Activated CD8-positive, alpha-beta memory T cell treated with anti-CD3 and anti-CD28 coated beads for 24 hours (primary cell): ENCODE measurements at places on chromosomes 7 and 10.

DNA sequence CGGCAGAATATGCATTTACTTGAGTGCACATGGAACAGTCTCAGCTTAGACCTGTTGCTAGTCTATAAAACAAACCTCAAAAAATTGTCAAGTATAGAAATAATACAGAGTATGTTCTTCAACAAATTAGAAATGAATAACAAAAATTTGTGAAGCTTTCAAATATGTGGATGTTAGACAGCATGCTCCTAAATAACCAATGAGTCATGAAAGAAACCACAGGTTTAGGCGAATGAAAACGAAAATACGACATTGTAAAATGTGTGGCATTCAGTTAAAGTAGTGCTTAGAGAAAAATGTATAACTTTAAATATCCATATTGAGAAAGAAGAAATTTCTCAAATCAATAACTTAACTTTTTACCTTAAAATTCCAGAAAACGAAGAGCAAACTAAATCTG is 760.0 kb upstream of the SORCS1 start:
- no peak for DNase-seq

GRCh38 chr7:136874393-136875032 is 6.1 kb downstream of the CHRM2 start:
- DNase-seq = no peak

- DNase-seq = no peak
These were observed 255.5 kb upstream of the CXCL12 start for GRCh38 chr10:44640429-44640828.

GRCh38 chr7:129862682-129863081 is 90.1 kb downstream of the UBE2H start:
- DNase-seq = no peak

DNA sequence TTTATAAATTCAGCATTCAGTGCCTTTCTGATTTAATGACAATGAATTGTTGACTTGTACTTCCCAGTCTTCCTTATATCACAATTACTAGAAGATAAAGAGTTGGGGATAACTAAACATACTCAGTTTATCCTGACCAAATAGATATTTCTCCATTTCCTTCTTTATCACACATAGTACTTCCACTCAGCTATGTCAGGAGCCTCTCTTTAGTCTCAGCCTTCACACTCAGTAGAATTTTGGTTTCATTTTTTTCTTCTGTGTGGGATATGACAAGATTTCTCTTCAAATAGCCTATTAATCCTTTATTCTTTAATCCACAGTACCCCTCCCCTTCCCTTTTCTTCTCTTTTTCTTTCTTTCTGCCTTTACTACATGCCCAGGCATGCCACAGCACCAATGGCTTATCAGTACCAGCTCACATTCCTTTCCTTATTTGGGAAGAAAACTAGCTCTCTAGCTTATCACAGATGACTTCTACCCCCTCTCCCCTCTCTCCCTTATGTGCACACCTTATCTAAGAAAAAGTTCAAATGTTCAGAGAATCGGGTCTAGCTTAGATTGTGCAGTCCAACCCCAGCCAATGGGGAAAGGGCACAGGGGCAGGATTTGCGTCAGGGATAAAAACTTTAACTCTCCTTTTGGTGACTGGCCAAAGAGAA is 109.0 kb downstream of the PHF14 start:
- DNase-seq = no peak

DNA sequence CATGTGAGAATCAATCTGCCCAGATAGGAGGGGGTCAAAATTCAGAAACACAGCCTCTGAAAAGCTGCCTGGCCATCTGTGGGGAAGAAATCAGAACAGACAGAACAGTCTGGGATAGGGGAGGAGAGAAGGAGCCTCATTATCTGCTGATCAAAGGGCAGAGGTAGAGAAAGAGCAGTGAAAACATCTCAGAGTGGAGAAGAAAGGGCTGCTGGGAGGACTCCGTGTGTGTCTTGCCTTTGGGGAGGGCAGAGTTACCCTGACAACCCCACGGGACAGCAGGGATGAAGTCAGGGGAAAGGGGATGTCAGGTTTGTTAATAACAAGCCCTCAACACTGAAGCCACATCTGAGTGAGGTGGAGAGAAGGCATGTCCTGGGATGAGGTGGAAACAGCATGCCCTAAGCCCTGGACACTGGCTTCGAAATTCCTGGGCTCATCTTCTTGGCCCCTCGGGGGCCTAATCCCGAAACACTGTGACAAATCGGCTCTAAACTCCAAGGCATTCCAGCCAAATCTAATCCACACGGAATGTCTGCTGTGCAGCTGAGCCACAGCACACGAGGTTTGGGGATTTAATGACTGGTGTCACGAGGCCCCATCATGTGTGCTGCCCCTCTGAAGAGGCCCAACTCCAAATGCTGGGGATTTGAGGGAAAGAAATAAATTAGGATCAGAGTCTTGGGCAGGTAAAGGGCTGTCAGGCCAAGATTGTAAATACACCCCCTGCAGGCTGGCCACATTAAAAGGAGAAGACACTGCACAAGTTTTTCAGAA is 82.8 kb upstream of the FGFR2 start:
- no peak for DNase-seq

GRCh38 chr10:46255801-46256747 is 30.7 kb upstream of the ANTXRL start:
- peak; percentile 81 for DNase-seq

DNA sequence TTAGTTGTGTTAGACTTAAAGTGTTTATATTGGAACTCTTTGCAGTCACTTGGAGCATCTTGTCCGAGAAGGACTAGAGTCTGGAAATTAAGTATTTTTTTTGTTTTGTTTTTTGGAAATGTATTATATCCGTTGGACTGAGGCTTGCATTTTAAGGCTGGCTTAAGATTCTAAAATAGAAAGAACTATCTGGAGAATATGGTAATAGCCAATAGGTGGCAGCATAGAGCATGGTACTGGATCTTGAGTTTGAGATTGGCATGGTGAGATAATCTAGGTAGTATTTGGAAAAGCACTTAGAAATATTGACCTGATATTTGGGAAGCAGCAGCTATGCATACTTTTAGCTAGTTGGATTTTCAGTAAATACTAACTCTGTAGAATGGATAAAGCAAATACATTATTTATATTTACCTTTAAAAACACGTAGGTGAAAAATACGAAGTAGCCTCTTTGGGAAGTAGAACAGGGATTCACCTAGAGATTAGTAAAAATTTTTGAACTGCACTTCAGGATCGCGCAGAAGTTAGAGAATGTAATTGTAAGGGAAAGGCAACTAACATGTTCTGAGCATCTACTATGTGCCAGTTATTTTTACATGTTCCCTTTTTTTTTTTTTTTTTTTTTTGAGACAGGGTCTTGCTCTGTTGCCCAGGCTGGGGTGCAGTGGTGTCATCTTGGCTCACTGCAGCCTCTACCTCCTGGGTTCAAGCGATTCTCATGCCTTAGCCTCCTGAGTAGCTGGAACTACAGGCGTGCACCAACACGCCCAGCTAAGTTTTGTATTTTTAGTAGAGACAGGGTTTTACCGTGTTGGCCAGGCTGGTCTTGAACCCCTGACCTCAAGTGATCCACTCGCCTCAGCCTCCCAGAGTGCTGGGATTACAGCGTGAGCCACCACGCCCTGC is 78.6 kb downstream of the LCOR start:
- DNase-seq = no peak

GRCh38 chr7:26061678-26062603 is 90.1 kb upstream of the NFE2L3 start:
- DNase-seq = peak; percentile 86

DNA sequence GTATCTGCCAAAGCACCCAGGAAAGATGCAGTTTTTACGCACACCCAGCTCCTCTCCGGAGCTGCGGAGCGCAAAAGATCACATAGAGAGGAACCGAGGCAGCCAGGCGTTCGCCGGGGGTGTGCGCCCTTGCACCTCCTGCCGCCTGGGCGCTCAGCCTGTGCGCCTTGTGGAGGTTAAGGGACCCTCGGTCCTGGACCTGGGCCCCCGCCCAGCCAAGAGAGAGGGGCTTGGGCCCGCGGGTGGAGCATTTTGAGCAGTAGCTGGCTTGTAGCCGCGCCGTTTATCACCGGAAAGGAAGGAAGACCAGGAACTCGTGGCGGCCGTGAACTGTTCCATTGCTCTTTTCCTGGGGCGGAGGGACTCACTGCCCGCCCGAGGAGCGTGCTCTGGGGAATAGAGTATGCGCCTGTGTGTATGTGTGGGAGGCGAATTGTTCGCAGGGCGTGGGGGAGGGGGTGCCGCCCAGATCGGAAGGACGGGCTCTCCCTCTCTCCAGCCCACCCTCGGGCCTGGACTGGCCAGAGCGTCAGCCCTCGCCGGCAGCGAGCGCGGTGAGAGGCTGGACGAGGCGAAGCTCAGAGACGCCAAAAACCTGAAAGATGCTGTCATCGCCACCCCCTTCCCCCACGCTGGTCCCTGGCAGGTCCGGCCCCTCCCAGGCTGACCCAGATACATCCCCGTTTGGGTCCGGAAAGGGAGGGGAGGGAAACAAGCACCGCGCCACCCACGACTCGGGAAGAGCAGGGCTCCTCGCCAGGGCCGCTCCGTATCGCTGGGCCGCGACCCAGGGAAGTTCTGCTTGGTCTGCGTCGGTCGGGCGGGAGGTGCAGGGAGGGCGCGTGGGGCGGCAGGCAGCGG is 1.2 kb upstream of the WNT2 start:
- no peak for DNase-seq

GRCh38 chr10:48332166-48332870 is 25.8 kb downstream of the MAPK8 start:
- DNase-seq = no peak

DNA sequence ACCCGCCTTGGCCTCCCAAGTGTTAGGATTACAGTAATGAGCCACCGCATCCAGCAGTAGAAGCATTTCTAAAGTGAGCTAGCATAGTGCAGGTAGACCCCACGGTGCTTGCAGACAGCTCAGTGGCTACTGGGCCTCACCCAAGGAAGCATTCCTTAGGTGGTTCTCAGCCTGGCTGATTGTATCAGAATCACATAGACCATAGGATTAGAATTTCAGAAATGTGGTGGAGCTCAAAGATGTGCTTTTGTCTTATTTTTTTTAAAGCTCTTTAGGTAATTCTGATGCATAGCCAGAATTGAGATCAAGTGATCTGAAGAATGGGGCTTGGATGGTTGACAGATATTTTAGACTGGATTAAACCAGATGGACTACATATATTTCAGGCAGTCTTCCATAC is 10.9 kb downstream of the ANLN start:
- DNase-seq = no peak
